ENCODE measurements at places on chromosomes 11 and 22.

- no peak for DNase-seq
These were observed 22.3 kb downstream of the MMP27 start for GRCh38 chr11:102683277-102683676.

GRCh38 chr11:67375320-67376055, 2.1 kb upstream of the CLCF1 start:
- DNase-seq, result no peak

DNA sequence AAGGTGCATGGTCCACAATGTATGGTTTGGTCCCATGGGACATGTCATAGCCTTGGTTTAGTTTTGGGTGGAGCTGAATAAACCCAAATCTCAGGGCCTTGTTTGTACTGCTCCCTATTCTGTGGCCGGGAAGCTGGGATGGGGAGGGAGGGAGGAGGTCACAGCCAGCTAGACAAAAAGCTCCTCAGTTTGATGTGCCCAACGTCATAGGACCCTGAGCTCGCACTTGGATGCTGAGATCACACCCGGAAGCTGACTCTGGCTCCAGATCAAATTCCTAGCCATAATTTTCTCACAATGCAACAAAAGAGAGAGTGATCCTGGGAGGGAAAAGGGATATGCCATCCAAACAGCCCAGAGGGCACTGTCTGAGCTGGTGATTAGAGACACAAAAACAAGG, 1.5 kb downstream of the HSPB2 start:
- DNase-seq, result no peak

DNA sequence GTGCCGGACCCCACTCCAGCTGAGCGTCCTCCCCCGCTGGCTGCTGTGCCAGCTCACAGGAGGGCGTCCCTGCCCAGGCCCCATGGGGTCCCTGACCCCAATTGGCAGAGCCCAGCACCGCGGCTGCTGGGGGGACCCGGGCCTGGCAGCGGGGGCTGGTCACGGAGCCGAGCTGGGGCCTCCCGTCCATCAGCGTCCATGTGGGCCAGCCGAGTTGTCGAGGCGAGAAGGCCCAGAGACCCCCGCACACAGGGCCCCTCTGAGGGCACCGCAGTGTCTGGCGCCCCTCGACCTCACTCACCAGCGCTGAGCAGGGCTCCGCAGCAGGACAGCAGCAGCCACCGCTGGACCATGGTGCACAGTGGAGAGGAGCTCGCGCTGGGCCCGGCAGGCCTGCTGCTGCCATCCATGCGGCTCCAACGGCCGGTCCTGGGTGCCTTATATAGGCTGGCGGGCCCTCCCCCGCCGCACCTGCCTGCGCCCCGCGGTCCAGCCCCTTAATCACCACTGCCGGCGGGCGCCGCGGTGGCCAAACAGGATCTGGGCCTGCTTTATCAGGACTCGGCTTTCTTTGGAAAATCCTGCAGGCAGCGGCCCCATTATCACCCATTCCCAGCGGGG, at the start of gene MUC6:
TSS of gene MUC6 (minus strand) at position 416 of the 621 bp plus-strand sequence. CDS start at position 353, 63 bp downstream.
- no peak for DNase-seq

DNA sequence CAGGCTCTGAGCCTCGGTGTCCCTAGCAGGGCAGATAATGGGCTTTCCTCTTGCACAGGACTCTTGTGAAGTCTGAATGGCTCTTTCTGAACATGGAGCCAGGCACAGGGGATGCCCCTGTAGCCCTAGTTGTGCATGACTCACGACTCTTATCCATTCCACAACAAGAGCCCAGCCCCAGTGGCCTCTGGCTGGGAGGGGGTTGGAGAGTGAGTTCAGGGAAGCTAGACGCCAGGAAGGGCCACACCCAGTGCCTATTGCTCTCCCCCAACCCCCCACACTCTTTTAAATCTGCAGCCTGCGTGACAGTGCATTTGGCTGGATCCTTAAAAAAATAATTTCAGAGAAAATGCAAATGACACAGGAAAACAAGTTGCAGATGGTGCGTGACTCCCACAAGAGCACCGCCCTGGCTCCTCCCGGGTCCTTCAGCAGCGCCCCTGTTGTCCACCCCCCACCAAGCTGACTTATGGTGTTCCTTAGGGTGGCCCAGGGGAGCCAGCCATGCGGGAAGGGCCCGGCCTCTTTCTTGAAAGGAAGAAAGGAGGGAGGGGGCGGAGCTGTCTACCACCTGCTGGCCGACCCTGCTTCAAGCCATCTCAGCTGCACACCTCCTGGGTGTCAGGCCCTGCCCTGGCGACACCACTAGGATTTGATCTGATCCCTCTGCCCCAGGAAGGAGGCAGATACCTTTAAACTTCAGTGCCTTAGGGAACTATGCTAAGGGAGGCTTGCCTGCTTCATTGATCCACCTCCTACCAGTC, 74.7 kb downstream of the MN1 start:
- DNase-seq, result no peak

DNA sequence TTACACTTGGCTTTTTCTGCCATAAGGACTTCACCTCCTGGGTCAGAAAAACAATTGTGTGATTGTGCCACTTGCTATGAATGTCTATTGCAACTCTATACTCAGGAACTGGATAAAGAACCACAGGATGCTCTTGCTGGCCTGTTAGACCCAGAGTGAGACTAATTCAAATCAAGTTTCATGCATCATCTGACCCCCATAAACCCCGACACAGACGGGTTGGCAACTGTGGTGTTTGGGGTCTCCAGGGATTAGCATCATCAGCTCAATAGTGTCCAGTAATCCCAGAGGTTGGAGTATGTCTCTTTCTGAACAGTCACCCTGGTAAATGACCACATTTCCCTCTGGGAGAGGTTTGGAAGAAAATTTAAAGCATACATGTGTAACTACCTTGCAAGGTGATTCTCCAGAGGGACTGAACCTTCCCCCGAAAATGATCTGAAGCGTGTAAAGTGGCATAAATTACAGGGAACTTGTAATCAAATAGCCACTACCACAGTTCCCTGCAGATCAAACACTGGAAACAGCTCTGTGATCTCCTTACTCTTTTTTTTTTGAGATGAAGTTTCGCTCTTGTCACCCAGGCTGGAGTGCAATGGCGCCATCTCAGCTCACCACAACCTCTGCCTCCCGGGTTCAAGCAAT, 1097.6 kb downstream of the TBC1D22A start:
- DNase-seq, result no peak

- peak; percentile 78 for DNase-seq
These were observed 2.4 kb downstream of the SIDT2 start for GRCh38 chr11:117180661-117181585.

DNA sequence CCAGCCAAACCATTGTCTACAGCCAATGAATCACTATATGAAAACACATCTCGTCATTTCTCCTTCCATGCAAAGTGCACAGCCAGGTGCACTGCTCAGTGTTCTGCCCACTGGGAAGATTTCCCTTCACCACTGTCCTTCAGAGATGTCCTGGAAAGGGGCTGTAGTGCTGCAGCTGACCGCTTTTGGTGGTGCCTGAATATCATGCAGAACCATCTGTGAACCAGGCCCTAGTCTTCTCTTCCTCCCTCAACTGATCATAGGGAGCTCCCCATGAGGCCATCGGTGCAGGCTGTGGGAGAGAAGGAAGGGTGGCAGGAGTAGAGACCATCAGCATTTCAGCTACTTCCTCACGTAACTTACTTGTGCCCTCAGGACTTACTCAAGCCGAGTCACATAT, 70.2 kb downstream of the GAB4 start:
- no peak for DNase-seq

DNA sequence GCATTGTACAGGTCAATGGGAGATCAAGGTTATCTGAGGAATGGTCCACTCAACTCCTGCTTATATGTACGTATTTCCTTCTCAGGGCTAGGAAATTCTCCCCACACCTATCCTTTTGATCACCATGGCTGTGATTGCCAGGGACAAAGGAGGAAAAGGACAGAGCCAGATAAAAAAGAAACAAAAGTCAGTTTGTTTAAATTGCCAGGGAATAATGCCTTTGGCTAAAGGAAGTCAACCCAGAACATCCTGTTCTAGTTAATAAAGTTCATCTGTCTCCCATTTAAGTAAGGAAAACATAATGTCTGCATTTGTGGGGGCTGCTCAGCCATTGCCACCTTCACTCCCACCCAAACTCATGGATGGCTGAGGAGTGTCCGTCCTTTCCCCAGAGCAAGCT, 124.7 kb downstream of the ME3 start:
- DNase-seq, result no peak

DNA sequence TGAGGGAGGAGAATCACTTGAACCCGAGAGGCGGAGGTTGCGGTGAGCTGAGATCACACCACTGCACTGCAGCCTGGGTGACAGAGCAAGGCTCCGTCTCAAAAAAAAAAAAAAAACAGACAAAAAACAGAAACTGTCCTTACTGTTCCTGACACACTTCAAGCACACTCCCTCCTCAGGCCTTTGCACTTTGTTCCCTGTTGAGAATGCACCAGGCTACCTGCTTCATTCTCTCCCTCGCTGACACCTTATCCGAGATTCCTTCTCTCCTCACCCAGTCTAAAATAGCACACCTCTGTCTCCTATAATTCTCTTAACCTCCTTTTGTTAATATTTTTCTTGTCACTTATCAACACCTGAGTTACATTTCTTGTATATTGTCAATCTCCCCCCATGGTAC, 32.3 kb upstream of the TECTA start:
- DNase-seq, result no peak

Data from activated CD8-positive, alpha-beta memory T cell treated with anti-CD3 and anti-CD28 coated beads, Interleukin-2, amount 10 ng/mL, durations not matched to agents 7 days and 5 days (primary cell).